Astrocyte (in vitro differentiated cells and primary cell): ENCODE measurements at places on chromosomes 2 and 18. TPM values are rescaled to one million over a fixed set of nuclear protein-coding genes. Genes with fewer than 3 reads are reported as not detected.

RUFY4 gene
- not detected in 2 replicates for total RNA-seq

FBXO41 gene
- total RNA-seq: 10.1 and 10.9 TPM in 2 replicates

CHST9 gene
- 0.96 and 1.3 TPM in 2 replicates for total RNA-seq

NUP35 gene
- 11.3 and 12.0 TPM in 2 replicates for total RNA-seq

NDUFS1 gene
- total RNA-seq: 97.2 and 100 TPM in 2 replicates

DOK6 gene
- total RNA-seq: 2.9 and 3.1 TPM in 2 replicates

ELOA2 gene
- not detected in 2 replicates for total RNA-seq

- H3K36me3 ChIP-seq: no peaks in the 10 kb centered on the region
- no peak overlapping the region for H3K4me3 ChIP-seq
- H3K27me3 ChIP-seq: no peaks in the 10 kb centered on the region
- DNase-seq: no peak
Measured at GRCh38 chr2:1400943-1401735, 12.1 kb upstream of the TPO start.

- DNase-seq: peak; percentile 10
- H3K27ac ChIP-seq: no peak overlapping the region
- no peak overlapping the region for H3K4me3 ChIP-seq
Measured at GRCh38 chr2:58601017-58601416, 359.9 kb upstream of the FANCL start.

GRCh38 chr2:165818920-165819319 is 24.9 kb upstream of the GALNT3 start:
- H3K4me1 ChIP-seq: no peaks in the 10 kb centered on the region
- no peaks in the 10 kb centered on the region for H3K36me3 ChIP-seq
- H3K27ac ChIP-seq: no peak overlapping the region
- H3K27me3 ChIP-seq: no peaks in the 10 kb centered on the region

- no peak overlapping the region for H3K4me3 ChIP-seq
- H3K4me1 ChIP-seq: peaks cover 11% of the 10 kb centered on the region
- peaks cover 5% of the 10 kb centered on the region for H3K27me3 ChIP-seq
- peak; percentile 70 for DNase-seq
Measured at GRCh38 chr18:76686737-76687231, 135.6 kb upstream of the ZNF236 start.

DNA sequence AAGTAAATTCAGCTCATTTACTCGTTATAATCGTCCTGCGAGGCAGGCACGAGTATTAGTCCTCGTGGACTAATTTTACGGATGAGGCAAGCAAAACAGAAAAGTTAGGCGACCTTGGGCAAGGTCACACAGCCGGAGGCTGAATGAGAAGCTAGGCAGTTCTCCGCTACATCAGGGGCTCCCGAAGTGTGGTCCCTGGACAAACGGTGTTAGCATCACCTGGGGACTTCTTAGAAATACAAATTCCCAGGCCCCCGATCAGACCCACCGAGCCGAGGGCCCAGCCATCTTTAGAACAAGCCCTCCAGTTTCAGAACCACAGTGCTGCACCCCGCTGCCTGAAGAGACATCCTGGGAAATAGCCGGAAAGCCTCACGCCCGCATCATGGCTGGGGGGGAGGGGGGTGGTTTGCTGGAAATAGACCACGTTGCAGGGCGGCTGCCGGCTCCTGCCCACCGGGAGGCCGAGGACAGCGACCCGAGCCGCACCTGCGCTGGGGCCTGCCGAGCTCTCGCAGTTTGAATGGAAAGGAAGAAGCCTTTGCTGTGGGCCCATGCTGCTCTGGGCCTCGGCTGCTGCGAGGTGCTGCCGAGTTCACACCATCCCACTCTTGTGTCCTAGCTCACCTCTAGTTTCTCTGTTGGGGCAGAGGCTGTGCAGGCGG is 72.2 kb downstream of the TFCP2L1 start:
- no peak for DNase-seq
- H3K4me3 ChIP-seq: no peak overlapping the region
- H3K27ac ChIP-seq: no peak overlapping the region
- H3K27me3 ChIP-seq: peaks cover 2% of the 10 kb centered on the region

DNA sequence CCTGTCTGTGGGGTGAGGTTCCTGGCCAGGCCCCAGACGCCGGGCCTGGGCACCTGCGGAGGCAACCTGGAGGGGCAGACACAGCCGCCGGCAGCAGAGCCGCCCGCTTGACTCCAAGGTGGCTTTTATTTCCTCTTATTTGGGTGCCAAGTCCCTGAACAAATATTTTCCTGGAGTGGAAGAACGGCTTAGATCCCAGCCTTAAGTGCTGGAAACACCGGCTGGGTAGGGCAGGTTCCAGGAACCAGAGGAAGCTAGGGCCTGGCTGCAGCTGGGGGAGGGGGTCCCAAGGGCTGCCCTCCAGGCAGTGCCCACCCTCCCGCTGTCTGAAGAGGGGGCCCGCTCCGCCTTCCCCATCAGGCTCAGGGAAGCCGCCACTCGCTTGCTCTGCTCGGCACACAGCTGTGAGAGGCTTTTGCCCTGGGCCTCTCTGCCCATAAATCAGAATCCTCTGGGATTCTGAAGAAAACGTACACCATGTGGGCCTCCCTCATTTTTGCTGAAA is 28.2 kb downstream of the SDC1 start:
- no peak overlapping the region for H3K27ac ChIP-seq
- H3K4me1 ChIP-seq: no peaks in the 10 kb centered on the region
- no peaks in the 10 kb centered on the region for H3K36me3 ChIP-seq
- H3K4me3 ChIP-seq: no peak overlapping the region
- no peaks in the 10 kb centered on the region for H3K27me3 ChIP-seq

GRCh38 chr2:233012301-233012971 is 620 bp downstream of the NGEF start:
- no peaks in the 10 kb centered on the region for H3K27me3 ChIP-seq
- no peaks in the 10 kb centered on the region for H3K4me1 ChIP-seq
- H3K36me3 ChIP-seq: no peaks in the 10 kb centered on the region
- H3K4me3 ChIP-seq: no peak overlapping the region

GRCh38 chr2:74873678-74874640 is 40.0 kb downstream of the HK2 start:
- no peaks in the 10 kb centered on the region for H3K27me3 ChIP-seq
- no peaks in the 10 kb centered on the region for H3K4me1 ChIP-seq
- H3K4me3 ChIP-seq: no peak overlapping the region
- DNase-seq: no peak
- H3K27ac ChIP-seq: no peak overlapping the region

DNA sequence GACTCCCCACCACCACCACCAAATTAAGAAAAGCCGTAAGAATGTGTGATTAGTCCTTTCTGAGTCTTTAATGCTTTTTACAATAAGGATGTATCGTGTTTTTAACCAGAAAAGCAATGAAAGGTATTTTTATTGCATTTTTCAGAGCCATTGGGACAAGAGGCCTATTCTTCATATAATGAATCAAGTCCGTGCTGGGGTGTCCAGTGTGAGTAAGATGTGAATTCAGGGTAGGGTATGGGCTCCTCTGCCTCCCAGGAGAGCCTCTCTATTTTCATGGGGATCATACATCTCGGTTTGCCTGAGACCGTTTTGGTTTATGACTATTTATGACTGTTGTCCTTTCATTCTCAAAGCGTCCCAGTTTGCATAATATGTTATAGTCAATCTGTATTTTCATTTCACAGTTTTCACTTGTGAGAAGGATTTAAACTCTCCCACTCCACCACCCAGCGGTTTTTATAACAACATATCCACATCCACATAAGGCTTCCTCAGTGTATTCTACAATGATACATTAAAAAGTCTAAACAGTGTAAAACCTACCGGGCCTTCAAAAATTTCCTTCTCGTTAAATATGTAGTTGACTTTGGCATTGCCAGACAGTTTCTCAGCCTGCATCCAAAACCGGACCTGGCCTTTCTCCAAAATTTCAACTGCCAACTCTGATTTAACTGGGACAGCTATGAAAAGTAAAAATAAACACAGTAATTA is 80.8 kb upstream of the LPIN2 start:
- no peaks in the 10 kb centered on the region for H3K27me3 ChIP-seq
- no peak overlapping the region for H3K4me3 ChIP-seq
- H3K36me3 ChIP-seq: no peaks in the 10 kb centered on the region
- no peak for DNase-seq
- no peaks in the 10 kb centered on the region for H3K4me1 ChIP-seq

- DNase-seq: peak; percentile 56
- no peaks in the 10 kb centered on the region for H3K36me3 ChIP-seq
- H3K4me1 ChIP-seq: peaks cover 5% of the 10 kb centered on the region
- H3K27ac ChIP-seq: no peak overlapping the region
Measured at GRCh38 chr2:222318026-222318711, 19.4 kb upstream of the PAX3 start.

GRCh38 chr2:26173776-26174482 is 1.0 kb downstream of the GAREM2 start:
- DNase-seq: no peak
- no peak overlapping the region for H3K27ac ChIP-seq
- no peak overlapping the region for H3K4me3 ChIP-seq
- no peaks in the 10 kb centered on the region for H3K4me1 ChIP-seq
- H3K27me3 ChIP-seq: peaks cover 12% of the 10 kb centered on the region

DNA sequence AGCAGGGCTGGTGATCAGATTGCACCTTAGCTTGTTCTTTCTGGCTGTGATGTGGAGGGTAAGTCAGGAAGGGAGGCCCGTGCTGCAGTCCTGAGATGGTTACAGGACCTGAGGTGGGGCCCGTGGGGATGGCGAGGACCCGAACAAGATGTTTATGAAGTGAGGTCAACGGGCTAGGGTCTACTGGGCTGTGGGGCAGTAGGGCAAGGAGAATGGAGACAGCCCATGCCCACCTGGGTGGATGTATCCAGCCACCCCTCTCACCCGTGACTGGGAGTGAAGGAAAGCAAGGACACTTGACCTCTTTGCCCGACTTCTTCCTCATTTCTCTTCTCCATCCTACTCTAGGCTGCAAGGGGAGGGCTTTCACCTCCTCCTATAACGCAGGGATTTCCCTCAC is 18.0 kb downstream of the PTMA start:
- H3K4me1 ChIP-seq: no peaks in the 10 kb centered on the region
- no peak overlapping the region for H3K27ac ChIP-seq
- H3K4me3 ChIP-seq: no peak overlapping the region
- no peak for DNase-seq

GRCh38 chr2:44169155-44169898 is 652 bp downstream of the PPM1B start:
- H3K27ac ChIP-seq: peak overlapping the region; percentile 88
- no peaks in the 10 kb centered on the region for H3K36me3 ChIP-seq
- no peaks in the 10 kb centered on the region for H3K27me3 ChIP-seq
- H3K4me3 ChIP-seq: peak overlapping the region; percentile 96
- peaks cover 12% of the 10 kb centered on the region for H3K4me1 ChIP-seq

DNA sequence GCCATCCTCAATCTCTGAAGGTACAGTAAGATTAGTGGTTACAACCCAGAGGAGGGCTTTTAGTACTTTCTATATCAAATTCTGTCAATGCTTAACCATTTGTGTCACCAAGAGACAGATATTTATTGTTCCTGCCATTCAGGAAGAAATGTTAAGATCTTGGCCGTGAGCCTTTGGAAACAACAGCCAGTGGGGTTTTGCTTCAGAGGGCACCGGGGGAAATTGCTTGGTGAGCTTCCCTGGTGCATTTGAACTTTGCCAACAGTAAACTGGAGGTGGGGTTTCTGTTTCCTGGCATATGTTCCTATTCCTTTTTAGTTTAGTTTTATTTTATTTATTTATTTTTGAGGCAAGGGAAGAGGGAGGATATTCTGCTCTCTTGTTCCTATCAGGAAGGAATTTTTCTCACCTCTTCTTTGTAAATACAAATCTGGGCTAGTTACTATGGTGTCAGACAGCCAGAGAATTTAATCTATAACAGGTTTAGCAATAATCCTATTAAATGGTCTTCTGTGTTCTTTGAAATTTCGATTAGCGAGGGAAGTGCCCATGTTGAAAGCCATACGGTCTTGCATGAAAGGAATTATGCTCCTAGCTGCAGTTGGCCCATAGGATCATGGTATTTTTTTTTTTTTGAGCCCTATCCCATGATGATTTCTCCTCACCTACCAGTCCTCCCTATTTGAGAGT is 95.7 kb downstream of the MAIP1 start:
- no peak overlapping the region for H3K4me3 ChIP-seq
- H3K36me3 ChIP-seq: no peaks in the 10 kb centered on the region
- no peak for DNase-seq
- no peaks in the 10 kb centered on the region for H3K4me1 ChIP-seq

GRCh38 chr2:37489041-37489456 is 144.6 kb downstream of the QPCT start:
- H3K4me3 ChIP-seq: no peak overlapping the region
- no peak for DNase-seq
- H3K4me1 ChIP-seq: no peaks in the 10 kb centered on the region
- no peaks in the 10 kb centered on the region for H3K27me3 ChIP-seq
- H3K36me3 ChIP-seq: no peaks in the 10 kb centered on the region

- no peak overlapping the region for H3K4me3 ChIP-seq
- no peak overlapping the region for H3K27ac ChIP-seq
- peaks cover 9% of the 10 kb centered on the region for H3K4me1 ChIP-seq
- no peak for DNase-seq
- no peaks in the 10 kb centered on the region for H3K27me3 ChIP-seq
- H3K36me3 ChIP-seq: no peaks in the 10 kb centered on the region
Measured at GRCh38 chr18:36189486-36189885, 2.2 kb downstream of the MOCOS start.

DNA sequence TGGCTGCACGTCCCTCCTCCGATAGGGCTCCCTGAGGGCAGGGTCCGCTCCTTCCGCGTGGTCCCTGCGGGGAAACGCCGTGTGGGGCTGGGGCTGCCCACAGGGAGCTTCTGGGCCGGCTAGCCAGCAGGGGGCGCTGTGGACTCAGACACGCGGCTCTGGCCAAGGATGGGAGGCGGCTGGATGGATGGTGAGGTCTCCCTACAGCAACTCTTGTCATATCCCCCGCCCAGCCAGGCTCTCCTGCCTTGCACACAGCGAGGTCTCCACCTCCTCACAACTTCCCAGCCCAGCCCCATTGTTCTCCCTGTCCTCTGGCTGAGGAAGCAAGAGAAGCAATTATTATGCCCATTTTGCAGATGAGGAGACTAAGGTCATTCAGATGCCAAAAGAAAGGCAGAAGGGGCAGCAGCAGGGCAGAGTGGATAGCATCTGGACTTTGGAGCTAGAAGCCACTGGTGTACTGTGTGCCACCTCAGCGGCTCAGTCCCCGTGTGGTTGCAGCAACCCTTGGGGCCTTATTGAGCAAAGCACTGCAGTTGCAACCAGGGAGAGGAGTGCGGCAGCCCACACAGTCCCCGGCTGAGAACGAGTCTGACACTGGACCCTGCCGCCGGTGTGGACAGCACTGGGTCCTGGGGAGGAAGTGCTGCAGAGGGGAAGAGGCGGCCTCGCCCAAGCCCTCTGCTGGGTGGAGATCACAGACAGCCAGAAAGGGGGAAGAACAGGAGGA is 99.0 kb downstream of the ZFP36L2 start:
- H3K27ac ChIP-seq: no peak overlapping the region
- no peaks in the 10 kb centered on the region for H3K36me3 ChIP-seq
- H3K4me1 ChIP-seq: peaks cover 27% of the 10 kb centered on the region
- H3K27me3 ChIP-seq: no peaks in the 10 kb centered on the region

- H3K36me3 ChIP-seq: no peaks in the 10 kb centered on the region
- H3K27ac ChIP-seq: no peak overlapping the region
- peaks cover 70% of the 10 kb centered on the region for H3K27me3 ChIP-seq
- H3K4me3 ChIP-seq: no peak overlapping the region
Measured at GRCh38 chr2:156329031-156329926, 3.2 kb downstream of the NR4A2 start.
